ENCODE measurements at places on chromosomes 6 and 20.

- DNase-seq = peak; percentile 2
These were observed 30.4 kb downstream of the KCNQ2 start for GRCh38 chr20:63442100-63442493.

DNA sequence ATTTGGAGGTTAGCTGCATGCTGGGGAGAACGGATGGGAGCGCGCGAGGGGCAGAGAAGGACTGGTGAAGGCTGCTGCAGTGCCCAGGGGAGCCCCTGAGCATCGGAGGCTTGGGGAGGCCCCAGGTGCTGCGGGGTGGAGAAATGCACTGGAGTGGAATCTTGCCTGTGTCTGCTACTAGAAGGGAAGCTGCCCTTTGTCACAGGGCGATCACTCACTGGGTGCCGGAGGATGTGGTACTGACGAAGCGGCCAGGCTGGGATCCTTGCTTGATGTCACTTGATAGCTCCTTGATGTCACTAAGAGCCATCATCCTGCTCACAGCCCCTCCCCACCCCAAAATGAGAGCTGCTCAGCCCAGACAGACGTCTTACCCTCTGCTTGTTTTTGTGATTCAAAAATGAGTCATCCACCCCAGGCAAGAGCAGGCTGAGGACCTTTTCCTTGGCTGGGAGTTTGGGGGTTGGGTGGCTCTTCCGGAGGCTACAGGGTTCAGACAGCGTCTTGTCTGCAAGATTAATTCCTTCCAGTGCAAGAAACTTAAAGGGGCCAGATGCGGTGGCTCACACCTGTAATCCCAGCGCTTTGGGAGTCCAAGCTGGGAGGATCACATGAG lies 62.6 kb upstream of the PMEPA1 start:
- peak; percentile 57 for DNase-seq

DNA sequence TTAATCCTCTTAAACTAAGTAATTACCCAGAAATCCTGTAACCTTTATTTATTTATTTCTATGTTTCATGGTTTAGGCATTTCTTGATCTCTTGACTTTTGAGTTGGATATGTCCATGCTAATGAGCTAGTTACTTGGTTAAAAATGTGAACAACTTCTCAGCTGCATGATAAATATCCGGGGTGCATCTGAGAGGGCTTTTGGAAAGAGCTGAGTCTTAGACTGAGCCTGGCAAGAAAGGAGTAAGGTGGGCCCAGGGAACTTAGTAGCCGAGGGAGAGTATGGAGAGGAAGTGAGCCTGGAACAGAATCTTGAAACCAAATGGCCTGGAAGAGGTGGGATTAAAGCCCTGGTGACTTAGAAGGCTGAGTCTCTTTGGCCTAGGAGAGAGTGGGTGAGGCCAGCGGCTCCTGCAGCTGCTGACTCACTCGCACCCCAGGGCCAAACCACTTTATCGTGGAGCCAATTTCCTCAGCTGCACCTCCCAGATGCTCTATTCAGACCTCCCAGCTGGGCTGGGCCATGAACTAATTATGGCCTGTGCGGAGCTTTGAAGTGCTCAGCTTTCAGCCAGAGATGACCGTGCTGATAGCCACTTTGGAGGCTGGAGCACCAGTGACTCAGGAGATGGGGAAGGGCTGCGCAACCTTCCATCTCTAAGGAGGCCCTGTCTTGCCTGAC lies 19.1 kb downstream of the TGM3 start:
- DNase-seq = peak; percentile 84

GRCh38 chr6:13834790-13835189 lies 20.4 kb upstream of the MCUR1 start:
- no peak for DNase-seq

GRCh38 chr6:119957195-119957594 lies 607.6 kb upstream of the MAN1A1 start:
- no peak for DNase-seq

Measured in stromal cell of bone marrow (primary cell).